ENCODE measurements at places on chromosomes 7 and 10.
A peak's percentile ranks its signal among the peaks of the same experiment; 100 is the strongest.

GRCh38 chr7:151276666-151277590, 28.4 kb upstream of the SMARCD3 start:
- peak; percentile 47 for DNase-seq

DNA sequence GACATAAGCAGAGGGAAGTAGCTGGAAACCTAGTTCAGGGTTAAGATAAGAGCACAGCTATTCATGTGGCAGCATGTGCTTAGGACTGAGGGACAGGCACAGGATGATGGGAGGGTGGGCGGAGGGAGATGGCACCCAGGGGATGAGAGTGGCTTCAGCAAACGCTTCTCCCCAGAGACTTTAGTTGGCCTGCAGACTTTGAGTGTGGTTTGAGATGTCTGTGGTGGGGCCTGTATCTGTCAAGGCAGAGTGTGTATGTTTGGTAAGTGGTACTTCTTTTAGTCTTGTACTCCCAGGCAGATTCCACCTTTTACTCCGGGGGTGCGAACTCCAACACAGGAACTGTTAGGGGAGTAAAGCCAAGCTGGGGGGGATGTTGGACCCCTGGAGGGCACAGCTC, 88.9 kb downstream of the WDFY4 start:
- no peak for DNase-seq

DNA sequence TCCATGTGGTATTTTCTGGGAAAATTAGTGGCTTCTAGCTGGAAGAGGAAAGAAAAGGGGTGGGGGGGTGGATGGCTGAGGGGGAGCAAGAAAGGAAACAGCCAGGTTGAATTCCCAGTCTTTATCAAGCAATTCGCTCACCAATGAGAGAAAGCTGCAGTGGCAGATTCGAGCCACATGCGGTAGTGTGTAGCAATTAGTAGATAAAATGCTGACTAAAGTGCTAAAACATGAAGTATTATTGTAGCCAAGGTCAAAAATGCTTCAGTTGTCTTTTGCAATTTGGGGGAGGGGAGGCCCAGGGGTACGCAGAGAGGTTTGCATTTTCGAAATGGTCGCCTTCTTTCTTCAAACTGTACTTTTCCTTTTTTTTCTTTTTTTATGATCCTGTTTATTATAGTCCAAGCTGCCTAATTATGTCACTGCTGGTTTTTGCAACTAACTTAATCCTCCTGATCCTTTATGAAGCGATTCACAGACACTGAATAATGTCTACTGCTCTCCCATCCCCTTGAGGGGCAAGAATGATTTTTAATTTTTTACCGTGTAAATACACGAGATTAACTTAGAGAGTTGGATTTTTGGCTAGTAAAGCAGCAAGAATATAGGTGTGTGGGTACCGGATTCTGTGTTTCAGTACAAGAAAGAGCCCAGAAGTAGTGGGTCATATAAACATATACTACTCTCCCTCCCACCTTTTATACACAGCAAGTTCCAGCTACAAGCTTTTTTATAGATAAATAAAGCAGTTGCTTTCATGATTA, 3.6 kb upstream of the ARID5B start:
- peak; percentile 49 for DNase-seq

DNA sequence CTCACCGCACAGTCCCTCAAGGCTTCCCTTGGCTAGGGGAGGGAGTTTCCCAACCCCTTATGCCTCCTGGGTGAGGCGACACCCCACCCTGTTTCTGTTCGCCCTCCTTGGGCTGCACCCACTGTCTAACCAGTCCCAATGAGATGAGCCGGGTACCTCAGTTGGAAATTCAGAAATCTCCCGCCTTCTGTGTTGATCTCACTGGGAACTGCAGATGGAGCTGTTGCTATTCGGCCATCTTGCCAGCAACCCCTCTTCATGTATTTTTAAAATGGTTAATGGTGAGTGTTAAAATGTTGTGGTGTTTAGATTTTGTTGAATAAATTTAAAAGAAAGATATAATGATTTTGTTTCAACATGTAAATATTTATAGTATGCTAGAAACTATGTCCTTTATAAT, 22.0 kb downstream of the UMAD1 start:
- DNase-seq: no peak

- DNase-seq: no peak
Measured at GRCh38 chr10:101451261-101451660, 97.3 kb downstream of the BTRC start.

DNA sequence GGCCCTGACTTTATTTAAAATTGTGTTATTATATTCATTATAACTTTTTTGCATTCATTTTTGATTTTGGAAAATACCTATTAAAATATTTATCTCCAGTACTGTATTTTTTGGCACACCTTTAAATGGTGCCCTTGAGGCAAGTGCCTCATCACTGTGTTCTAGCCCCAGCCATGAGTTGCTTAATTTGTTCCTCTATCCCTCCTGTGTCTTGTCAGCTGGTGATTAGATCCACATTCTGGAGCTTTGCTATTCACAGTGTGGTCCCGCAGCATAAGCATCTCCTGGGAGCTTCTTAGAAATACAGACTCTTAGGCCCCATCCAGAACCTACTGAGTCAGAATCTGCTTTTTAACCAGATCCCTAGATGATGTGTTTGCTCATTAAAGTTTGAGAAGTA, 19.8 kb downstream of the AGK start:
- no peak for DNase-seq

DNA sequence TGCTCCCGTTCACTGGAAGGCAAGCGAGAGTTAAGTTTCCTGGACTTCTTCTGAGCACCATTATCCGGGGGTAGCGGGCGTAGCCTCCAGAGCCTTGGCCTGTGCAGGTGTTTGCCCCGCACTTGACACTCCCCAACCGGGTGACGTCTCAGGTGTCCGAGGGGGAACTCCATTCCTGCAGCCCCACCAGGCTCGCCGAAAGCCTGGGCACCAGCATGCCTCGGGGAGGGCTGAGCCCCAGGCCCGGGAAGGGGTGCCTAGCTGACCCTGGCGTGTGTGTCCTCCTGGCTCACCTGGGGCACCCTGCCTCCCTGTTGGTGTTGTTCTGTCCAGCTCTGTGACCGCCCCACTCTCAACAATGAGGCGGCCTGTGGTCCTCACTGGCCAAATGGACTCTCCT, 109.4 kb upstream of the GPR26 start:
- no peak for DNase-seq
